ENCODE measurements at places on chromosomes 4 and X.
A peak's percentile ranks its signal among the peaks of the same experiment; 100 is the strongest.

- DNase-seq: no peak
Measured at GRCh38 chrX:132958091-132958703, at the start of gene HS6ST2. TSS of gene HS6ST2 (minus strand) at chrX:132958629.

- DNase-seq: no peak
Measured at GRCh38 chr4:140581078-140581477, 12.3 kb upstream of the UCP1 start.

DNA sequence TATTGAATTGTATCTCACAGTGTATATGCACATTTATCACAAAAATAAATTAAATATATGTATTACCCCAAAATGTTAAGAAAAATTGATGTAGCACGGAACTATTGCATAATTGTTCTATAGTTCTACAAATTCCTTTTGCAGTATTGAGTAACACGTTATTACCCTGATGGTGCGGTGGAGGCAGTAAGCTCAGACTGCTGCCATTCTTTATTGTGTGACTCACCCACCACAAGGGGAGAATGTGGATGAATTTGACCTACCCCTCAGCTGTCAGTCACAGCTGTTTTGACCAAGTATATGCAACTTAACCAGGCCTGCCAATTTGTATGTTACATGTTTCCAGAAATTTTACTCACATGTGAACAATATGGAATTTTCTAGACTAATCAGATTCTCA lies 506.6 kb downstream of the SH3BGRL start:
- no peak for DNase-seq

DNA sequence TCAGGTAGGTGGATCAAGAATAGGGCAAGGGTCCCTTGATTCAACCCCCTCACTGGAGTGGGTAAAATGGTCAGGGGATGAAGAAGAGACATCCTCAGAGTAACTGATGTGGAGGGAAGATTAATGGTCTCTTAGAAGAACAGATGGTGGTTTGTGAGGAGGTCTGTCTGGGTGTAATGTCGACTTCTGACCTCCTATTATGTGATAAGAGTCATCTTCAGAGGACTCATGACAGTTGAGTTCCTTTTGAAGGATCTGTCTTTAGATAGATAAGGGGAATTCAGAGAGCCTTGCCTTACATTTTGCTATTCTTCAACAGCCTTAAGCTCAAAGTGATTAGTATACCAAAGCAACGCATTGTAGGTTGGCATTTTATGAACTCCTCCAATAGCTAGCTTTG lies 27.1 kb upstream of the MAGEA8 start:
- no peak for DNase-seq

- no peak for DNase-seq
Measured at GRCh38 chrX:120739300-120739699, 109.4 kb upstream of the C1GALT1C1 start.

DNA sequence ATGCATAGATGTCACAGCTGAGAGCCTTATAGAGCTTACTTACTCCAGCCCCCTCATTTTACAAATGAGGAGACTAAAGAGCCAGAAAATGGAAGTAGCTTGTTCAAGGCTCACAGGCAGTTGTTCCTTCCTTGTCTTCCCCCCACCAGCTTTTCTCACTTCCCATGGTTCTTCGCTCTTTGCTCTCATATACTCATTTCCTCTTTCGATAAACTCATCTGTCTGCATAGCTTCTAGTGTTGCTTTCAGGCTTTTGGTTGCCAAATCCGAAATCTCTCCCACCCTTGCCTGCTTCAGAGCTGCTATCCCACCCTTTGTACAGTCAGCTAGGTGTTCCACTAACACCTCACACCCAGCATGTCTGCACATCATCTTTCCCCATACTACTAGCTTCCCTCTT lies 25.0 kb upstream of the GJB1 start:
- no peak for DNase-seq

- DNase-seq: peak; percentile 17
Measured at GRCh38 chr4:185210102-185210981, 944 bp downstream of the SNX25 start.

GRCh38 chr4:31294655-31295480 lies 574.7 kb downstream of the PCDH7 start:
- no peak for DNase-seq

All from stimulated activated CD4-positive, alpha-beta T cell treated with anti-CD3 and anti-CD28 coated beads, TNF-alpha, amount 100 ng/mL, for 4 hours (primary cell).